Psoas muscle (tissue), 8 donors: ENCODE measurements at places on chromosomes 6 and 20. TPM values are rescaled to one million over a fixed set of nuclear protein-coding genes. Genes with fewer than 3 reads are reported as not detected.

NHSL1 gene
- total RNA-seq = 1.2 TPM

HCRTR2 gene
- total RNA-seq = not detected

SLC13A3 gene
- 0.32 TPM for total RNA-seq

PSORS1C2 gene
- total RNA-seq = not detected

SLC17A1 gene
- total RNA-seq = not detected

COL9A1 gene
- not detected for total RNA-seq

NHLRC1 gene
- total RNA-seq = 3.0 TPM
